Calu3 (cell line): ENCODE measurements at places on chromosomes 13 and 19. TPM values are rescaled to one million over a fixed set of nuclear protein-coding genes. Genes with fewer than 3 reads are reported as not detected.

The GPR12 gene
- not detected in 2 replicates for total RNA-seq

The JOSD2 gene
- 33.5 and 38.6 TPM in 2 replicates for total RNA-seq

The AMER2 gene
- total RNA-seq = not detected in 2 replicates

The ZNF66 gene
- total RNA-seq = 5.1 and 5.5 TPM in 2 replicates

The NCAN gene
- total RNA-seq = not detected in 2 replicates

The PTPRH gene
- total RNA-seq = 34.6 and 43.2 TPM in 2 replicates

The APOC4 gene
- total RNA-seq = not detected in 2 replicates

The C1QTNF9B gene
- not detected in 2 replicates for total RNA-seq

The PLIN4 gene
- 1.1 and 2.3 TPM in 2 replicates for total RNA-seq

The DDX39A gene
- 96.1 and 104 TPM in 2 replicates for total RNA-seq

The SYNGR4 gene
- not detected in 2 replicates for total RNA-seq

The GRIN2D gene
- 0.15 TPM in 1 of 2 replicates, not detected in the other for total RNA-seq

The MCF2L gene
- total RNA-seq = 12.9 and 14.2 TPM in 2 replicates

DNA sequence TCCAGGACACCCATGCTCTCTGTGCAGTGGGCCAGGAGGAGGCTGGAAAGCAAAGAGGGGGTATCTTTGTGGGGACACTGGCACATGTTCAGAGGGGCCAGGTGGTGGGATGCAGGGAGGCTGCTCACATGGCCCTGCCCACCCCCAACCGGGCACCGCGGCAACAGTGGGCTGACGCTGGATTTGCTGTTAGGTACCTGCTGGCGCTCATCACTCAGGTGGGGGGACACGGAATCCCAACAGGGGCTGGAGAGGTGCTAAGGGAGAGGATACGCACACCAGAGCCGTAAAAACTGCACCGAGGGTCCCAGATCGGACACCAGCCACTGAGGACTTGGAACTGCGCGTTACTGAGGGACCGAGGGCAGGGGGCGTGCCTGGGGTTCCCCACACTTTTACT is 19.2 kb downstream of the AKAP8L start:
- H3K27ac ChIP-seq = no peak overlapping the region
- peaks cover 4% of the 10 kb centered on the region for H3K4me1 ChIP-seq
- H3K36me3 ChIP-seq = peaks cover 49% of the 10 kb centered on the region
- H3K4me3 ChIP-seq = no peak overlapping the region
- DNase-seq = no peak

GRCh38 chr19:23787106-23787505 is 28.4 kb upstream of the ZNF681 start:
- H3K4me3 ChIP-seq = no peak overlapping the region
- no peak overlapping the region for H3K27ac ChIP-seq
- H3K36me3 ChIP-seq = peaks cover 5% of the 10 kb centered on the region

GRCh38 chr19:15038294-15038693 is 11.0 kb upstream of the CASP14 start:
- no peaks in the 10 kb centered on the region for H3K4me1 ChIP-seq
- no peak overlapping the region for H3K27ac ChIP-seq
- H3K27me3 ChIP-seq = peaks cover 42% of the 10 kb centered on the region

GRCh38 chr19:14149509-14149994 is 13.2 kb upstream of the ASF1B start:
- peaks cover 8% of the 10 kb centered on the region for H3K4me1 ChIP-seq
- DNase-seq = no peak
- no peaks in the 10 kb centered on the region for H3K27me3 ChIP-seq
- H3K27ac ChIP-seq = no peak overlapping the region

DNA sequence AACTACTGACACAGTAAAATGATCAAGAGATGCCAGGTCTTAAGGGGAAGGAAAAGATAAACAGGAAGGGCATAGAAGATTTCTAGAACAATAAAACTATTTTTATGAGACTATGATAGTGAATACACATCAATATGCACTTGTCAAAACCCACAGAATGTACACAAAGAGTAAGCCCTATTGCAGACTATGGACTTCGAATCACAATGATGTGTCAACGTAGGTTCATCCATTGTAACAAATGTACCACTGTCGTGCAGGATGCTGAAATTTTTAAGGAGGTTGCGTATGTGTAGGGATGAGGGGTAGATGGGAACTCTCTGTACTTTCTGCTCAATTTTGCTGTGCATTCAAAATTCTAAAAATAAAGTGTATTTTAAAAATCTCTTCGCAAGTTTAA is 171.9 kb downstream of the KLF12 start:
- no peaks in the 10 kb centered on the region for H3K27me3 ChIP-seq
- DNase-seq = no peak
- H3K4me3 ChIP-seq = no peak overlapping the region
- no peaks in the 10 kb centered on the region for H3K4me1 ChIP-seq
- H3K27ac ChIP-seq = no peak overlapping the region

DNA sequence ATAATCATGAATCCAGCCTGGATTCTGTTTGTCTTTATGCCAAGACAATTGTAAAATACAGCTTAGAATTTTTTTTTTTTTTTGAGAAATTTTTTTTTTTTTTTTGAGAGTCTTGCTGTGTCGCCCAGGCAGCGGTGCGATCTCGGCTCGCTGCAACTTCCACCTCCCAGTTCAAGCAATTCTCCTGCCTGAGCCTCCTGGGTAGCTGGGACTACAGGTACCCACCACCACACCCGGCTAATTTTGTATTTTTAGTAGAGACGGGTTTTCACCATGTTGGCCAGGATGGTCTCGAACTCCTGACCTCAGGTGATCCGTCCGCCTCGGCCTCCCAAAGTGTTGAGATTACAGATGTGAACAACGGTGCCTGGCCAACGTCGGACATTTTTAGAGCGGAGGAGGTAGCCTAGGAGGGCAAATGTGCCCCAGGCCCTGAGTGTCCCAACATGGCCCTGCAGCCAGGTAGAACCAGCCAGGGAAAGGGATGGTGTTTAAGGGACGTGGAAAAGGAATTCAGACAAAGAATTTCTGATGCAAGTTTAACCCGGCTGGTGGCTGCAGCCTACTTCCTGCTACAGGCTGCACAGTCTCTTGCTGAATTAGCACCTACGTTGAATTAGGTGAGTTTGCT is 89.8 kb downstream of the GNG7 start:
- DNase-seq = no peak
- no peak overlapping the region for H3K4me3 ChIP-seq
- H3K4me1 ChIP-seq = peaks cover 1% of the 10 kb centered on the region
- H3K36me3 ChIP-seq = peaks cover 5% of the 10 kb centered on the region
- H3K27ac ChIP-seq = no peak overlapping the region

- DNase-seq = no peak
- H3K27me3 ChIP-seq = no peaks in the 10 kb centered on the region
- no peaks in the 10 kb centered on the region for H3K4me1 ChIP-seq
- peaks cover 8% of the 10 kb centered on the region for H3K36me3 ChIP-seq
- no peak overlapping the region for H3K4me3 ChIP-seq
- no peak overlapping the region for H3K27ac ChIP-seq
Measured at GRCh38 chr13:113171250-113172125, 13.0 kb downstream of the PROZ start.

GRCh38 chr13:37443538-37443937 is 155.0 kb downstream of the POSTN start:
- DNase-seq = no peak
- H3K27me3 ChIP-seq = no peaks in the 10 kb centered on the region
- H3K36me3 ChIP-seq = no peaks in the 10 kb centered on the region
- no peaks in the 10 kb centered on the region for H3K4me1 ChIP-seq

GRCh38 chr13:91313103-91313502 is 34.4 kb upstream of the MIR17HG start:
- no peak overlapping the region for H3K4me3 ChIP-seq
- H3K27ac ChIP-seq = no peak overlapping the region
- H3K36me3 ChIP-seq = no peaks in the 10 kb centered on the region
- DNase-seq = no peak
- H3K27me3 ChIP-seq = no peaks in the 10 kb centered on the region
- peaks cover 8% of the 10 kb centered on the region for H3K4me1 ChIP-seq

DNA sequence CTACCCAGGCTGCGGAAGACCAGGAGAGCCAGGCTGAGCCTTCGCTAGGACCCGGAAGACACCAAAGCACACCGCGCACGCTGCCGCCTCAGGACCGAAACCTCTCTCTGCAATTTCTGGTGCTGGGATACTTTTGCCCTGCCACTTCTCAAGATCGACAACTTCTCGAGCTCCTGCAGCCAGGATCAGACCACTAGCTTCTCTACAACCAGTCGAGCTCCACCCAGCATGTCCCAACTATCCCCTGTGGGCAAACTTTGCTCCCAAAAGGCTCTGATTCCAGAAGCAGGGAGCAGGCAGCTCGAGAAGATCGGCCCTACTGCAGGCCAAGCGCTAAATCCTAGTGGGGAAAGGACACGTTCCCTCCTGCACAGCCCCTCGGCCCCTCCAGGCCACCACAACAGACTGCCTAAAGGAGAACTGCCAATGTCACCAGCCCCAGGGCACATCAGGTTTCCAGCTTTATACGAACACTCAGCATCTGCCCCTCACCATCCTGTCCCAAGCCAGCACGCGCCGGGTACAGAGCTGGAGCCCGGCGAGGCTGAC is 979 bp downstream of the AKAP8 start:
- DNase-seq = peak; percentile 20
- peak overlapping the region; percentile 77 for H3K4me3 ChIP-seq
- H3K4me1 ChIP-seq = no peaks in the 10 kb centered on the region
- H3K27me3 ChIP-seq = no peaks in the 10 kb centered on the region
